NT2/D1 (cell line): ENCODE measurements at places on chromosomes 1 and 21.

- DNase-seq: no peak
These were observed 281.6 kb downstream of the BRINP3 start for GRCh38 chr1:190196020-190196419.

- DNase-seq: no peak
These were observed 4.2 kb upstream of the GJB5 start for GRCh38 chr1:34750610-34751009.

- peak; percentile 72 for DNase-seq
These were observed 18.3 kb upstream of the CAPN8 start for GRCh38 chr1:223683586-223684487.

DNA sequence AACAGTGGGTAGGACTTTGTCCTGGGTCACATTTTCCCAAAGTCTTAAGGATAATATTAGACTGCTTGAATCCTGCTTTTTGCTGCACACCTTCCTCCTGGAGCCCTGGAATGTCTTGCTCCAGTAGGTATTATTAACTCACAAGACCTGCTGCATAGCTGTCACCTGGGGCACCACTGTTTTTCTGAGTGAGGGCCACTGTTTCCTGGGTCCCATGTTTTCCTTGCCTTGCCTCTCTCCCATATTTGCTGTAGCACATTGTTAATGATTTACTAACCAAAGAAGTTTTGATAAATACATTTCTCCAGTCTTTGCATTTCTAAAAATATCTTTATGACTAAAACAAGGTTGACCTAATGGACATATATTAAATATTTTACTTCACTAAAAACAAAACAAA, 22.5 kb upstream of the FCAMR start:
- DNase-seq: no peak

GRCh38 chr1:58283388-58284224, 262.9 kb downstream of the OMA1 start:
- DNase-seq: no peak

GRCh38 chr1:233909195-233909594, 4.7 kb downstream of the SLC35F3 start:
- DNase-seq: no peak

DNA sequence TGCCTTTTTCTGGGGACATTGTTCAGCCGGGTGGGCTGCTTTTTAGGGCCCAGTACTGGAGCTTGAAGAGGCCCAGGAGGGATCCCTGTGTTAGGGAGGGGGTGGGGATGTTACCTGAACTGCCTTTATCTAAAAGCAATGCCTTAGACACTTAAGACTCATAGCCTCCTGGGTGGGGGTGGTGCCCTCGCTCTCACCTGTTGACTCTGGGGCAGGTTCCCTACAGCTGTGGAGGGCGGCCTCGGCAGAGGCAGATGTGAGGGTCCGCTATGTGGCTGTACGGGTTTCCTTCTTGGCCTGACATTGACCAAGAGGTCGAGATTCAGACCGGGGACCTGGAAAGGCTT, 716 bp downstream of the INAVA start:
- no peak for DNase-seq

GRCh38 chr1:109116286-109116685, 2.4 kb downstream of the ELAPOR1 start:
- DNase-seq: no peak

GRCh38 chr1:80047791-80048190, 1041.3 kb upstream of the ADGRL4 start:
- DNase-seq: no peak

GRCh38 chr1:165303386-165303785, 53.1 kb downstream of the LMX1A start:
- no peak for DNase-seq

DNA sequence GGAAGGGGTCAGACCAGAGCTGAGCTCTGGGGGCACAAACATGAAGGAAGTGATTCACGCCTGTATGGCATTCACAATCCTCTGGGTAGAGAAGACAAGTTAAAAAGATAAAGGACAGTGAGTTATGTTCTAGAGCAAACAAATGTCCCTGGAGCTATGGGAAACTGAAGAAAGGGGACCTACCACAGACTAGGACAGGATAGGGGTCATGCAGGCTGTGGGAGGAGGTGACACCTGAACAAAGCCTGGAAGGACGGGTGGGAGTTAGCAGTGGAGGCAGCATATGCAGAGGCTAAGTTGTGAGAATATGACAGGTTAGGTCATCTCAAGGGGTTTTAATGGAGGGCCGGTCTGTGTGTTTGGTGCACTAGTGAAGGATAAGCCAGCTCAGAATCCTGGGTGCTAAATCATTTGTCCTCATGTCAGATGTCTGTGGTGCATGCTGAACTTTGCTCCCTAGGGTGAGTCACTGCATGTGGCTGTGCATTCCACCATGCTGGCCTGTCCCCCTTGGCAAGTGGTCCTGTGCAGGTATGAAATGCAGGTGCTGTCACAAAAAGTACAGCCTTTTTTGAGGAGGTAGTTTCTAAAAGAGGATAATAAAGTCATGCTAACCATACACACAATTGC, 28.5 kb downstream of the TNN start:
- DNase-seq: no peak

DNA sequence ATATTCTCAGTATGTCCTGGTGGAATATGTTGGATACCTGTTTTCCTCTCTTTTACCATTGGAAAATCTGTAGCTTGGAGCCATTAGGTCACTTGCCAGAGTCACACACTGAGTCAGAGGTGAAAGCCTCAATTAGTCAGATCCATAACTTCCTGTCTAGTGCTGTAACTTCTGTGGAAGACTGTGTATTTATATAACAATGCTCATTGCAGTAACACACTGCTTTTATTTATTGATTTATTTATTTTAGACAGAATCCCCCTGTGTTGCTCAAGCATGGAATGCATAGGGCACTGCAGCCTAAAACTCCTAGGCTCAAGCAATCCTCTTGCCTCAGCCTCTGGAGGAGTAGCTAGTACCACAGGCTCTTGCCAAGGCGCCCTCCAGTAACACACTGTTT, 1.3 kb upstream of the DOCK7 start:
- no peak for DNase-seq

GRCh38 chr1:111879081-111879480, 110.4 kb downstream of the KCND3 start:
- no peak for DNase-seq

- DNase-seq: no peak
These were observed 4.0 kb upstream of the GBP5 start for GRCh38 chr1:89276690-89277089.

- no peak for DNase-seq
These were observed 857.0 kb downstream of the LTN1 start for GRCh38 chr21:28135646-28136045.
